ENCODE measurements at places on chromosomes 3 and 15.
A peak's percentile ranks its signal among the peaks of the same experiment; 100 is the strongest.

- DNase-seq = no peak
Observed at GRCh38 chr3:38471260-38471857, 17.7 kb downstream of the ACVR2B start.

DNA sequence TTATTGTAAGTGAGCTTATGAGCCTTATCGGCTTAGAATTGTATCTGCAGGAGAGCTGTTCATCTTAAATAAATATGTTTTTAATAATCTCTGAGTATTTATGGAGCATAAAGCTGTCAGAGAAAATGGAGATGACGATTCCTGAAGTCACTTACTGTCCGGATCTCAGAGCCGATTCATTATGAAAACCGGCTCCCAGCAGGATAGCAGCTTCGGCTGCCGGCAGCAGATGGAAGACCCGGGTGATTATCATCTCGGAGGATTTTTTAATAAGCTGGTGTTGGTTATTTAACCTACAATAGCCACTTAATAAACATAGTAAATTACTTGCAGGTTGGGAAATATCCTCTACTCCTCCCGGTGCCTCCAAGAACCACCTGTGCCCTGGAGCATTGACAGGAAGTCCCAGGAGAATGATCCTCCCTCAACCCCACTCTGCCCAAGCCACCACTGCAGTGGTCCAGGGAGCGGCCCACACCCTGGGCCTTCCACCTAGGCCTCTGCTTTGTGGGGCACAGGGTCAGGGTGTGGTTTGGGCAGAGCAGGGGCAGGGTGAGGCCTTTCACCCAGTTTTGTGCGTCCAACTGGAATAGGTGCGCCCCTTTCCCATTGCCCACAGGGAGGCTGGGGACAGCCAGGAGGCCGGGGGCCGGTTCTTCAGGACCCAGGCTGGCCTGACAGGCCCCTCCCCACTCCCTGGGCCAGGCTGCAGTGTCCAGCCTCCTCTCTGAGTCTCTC lies 42.2 kb upstream of the PRR23E start:
- DNase-seq = no peak

- no peak for DNase-seq
Observed at GRCh38 chr15:85059734-85060133, 78.1 kb downstream of the PDE8A start.

GRCh38 chr3:52721002-52721729 lies 15.3 kb downstream of the SPCS1 start:
- no peak for DNase-seq

GRCh38 chr3:159813822-159814531 lies 174.7 kb upstream of the IL12A start:
- DNase-seq = no peak

DNA sequence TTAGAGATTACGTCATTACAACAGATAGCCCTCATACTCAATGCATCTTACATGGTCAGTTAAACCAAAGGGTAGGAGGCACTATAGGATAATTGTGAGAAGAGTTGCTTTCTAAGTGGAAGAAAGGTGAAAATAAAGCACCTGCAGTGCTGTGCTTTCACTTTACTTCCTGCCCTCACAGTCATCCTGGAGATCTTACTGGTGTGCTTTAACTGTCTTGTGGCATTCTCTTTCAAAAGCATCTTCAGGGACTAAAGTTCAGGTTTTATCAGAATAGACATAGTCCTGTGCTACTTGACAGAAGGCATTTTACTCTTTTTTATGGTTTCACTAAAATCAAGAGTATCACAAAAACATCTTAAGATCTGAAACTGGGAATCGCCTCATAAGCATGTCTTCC lies 286.6 kb downstream of the ZBTB20 start:
- no peak for DNase-seq

- DNase-seq = no peak
Observed at GRCh38 chr15:29299784-29300183, 30.2 kb upstream of the NSMCE3 start.

DNA sequence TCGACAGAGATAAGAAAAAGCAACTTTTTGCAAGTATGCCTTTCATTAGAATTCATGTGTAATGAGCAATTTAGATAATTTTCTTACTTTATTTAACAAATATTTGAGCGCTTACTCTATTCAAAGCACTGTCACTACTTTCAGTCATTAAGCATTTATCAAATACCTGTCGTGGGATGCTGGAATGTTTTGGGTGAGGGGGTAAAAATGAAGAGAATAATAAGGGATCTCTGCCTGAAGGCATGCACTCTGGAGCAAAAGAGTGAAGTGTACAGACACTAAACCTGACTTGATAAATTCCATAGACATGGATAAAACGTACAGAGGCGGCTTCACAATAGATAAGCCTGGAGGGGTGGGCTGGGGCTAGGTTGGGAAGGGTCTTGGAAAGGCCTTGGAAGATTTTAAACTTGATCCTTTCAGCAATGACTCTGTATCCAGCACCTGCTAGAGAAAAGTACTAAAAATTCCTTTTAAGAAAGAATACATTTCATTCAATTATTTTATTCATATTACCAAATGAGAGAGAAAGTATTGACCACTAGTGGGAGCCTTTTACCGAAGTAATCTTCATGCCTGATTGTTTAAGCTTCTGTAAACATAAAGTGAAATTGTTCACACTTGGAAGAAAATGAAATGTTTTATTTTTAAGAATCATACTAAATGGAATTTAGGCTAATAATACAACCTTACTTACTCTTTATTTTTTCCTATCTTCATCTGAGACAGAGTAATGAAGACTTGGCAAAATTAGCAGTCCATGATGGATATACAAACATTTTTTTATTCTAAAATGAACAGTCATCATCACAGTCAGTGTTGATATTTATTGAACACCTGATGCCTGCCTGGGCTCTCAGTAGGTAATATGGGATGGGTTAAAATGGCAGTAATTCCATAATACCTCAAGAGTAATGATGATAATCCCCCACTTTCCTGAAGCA lies 113.2 kb downstream of the PPP2R3A start:
- DNase-seq = no peak

DNA sequence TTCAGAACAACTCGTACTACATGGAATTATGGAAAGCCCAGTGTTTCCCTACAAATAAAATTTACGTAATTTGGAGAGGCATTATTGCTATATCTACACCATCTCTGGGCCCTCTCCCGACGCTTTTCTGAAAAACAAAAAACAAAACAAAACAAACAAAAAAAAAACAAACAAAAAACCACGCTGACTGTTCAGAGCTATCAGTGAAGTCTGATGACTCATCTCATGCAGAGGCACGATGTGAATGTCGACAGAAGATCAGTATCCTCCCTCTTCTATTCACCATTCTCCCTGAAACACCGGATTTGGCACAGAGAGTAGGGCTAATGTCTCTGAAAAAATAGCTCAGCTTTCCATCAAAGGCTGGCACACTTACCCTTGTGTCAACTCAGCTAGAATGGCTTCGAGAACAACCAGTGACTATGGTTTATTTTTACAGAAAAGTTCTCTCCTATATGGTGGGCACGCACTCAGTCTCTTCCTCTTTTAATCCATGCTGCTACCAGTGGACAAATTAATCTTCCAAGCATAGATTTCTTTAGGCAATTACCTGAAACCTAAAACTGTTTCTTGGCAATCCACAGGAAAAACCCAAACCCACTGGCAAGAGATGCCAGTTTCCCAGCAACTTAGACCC lies 1.5 kb downstream of the CRBN start:
- DNase-seq = no peak

DNA sequence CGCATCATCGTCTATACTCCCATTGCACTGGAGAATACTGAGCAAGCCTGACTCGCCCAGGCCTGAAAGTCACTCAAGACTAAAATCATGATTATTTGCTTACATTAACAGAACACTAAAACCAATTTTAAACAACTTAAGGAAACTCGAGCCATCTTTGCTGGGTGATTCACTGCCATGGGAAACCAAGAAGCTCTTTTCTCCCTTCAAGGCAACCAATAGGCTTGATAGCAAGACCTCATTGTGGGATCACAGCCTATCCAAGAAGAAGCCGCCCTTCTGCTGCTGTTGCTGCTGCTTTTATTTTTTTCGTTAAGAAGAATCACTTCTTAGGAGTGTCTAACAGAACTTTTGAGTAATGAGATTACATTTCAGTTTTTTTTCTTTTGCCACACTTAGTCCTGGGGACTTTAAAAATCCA lies 479.4 kb downstream of the FOXP1 start:
- no peak for DNase-seq

DNA sequence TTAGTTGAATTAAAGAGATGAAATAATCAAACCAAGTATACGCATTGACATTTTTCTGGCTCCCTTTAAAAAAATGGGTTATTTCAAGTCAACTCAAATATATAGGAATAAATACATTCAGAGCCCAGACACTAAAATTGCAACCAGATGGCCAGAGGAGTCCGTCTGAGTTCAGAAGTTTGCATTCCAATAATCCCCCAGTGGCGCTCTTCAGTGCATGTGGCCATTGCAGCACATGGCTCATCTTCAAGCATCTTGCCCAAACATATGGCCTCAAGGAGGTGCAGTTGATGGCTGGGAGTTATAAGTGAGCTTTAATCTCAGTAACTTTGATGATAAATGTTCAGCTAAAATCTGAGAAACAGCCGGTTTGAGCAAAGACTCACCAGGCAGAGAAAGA lies 295.8 kb upstream of the LRRN1 start:
- no peak for DNase-seq

- DNase-seq = no peak
Observed at GRCh38 chr3:129699199-129699598, 92.7 kb upstream of the PLXND1 start.

- no peak for DNase-seq
Observed at GRCh38 chr15:57160823-57161560, 215.3 kb upstream of the CGNL1 start.

GRCh38 chr3:174532216-174532615 lies 326.9 kb upstream of the NAALADL2 start:
- no peak for DNase-seq

- DNase-seq = no peak
Observed at GRCh38 chr15:101639667-101640066, 12.5 kb downstream of the TM2D3 start.

DNA sequence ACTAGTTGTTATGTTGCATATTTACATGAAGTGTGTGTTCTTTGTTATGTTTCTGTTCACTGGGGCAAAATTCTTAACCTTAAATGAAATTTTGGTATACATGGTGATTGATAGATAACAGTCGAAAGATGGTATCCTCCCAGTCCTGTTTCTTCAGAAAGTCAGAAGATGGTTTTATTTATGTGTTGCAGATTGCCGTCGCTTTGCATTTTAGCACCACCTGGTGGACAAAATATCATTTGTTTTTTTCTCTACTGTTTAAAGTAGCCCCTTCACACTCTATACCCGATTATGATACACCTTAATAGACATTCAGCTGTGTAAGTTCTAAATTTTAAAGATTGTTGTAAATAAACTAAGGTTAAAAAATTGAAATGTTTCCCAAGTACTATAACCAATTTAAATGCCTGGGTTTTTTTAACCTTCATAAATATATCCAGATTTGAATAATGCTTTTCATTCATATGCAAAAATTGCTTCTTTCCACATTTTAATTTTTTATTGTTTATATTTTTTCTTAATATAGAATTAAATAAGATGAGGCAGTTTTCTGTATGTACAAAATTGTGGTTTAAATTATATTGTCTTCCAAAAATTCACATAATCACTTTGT lies 152.2 kb downstream of the ALCAM start:
- peak; percentile 16 for DNase-seq

DNA sequence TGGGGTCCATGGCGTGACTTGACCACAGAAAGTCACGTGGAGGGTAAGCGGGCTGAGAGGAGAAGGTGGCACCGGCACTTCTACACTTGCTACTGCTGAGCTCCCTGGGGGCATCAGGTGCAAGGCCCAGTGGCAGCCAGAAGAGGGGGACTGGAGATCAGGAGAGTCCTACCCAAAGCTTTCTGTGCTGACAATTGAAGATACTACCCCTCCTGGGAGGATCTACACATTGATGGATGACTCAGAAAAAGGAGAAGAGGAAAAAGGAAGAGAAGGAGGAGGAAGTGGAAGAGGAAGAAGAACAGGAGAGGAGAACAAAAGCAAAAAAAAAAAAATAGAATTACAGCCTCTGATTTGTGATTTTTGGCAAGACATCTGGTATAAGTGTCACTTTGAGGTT lies 41.2 kb downstream of the MYO5C start:
- no peak for DNase-seq

- no peak for DNase-seq
Observed at GRCh38 chr15:81111510-81112470, 22.3 kb upstream of the CFAP161 start.

- DNase-seq = no peak
Observed at GRCh38 chr3:67094167-67094566, 96.1 kb downstream of the KBTBD8 start.

DNA sequence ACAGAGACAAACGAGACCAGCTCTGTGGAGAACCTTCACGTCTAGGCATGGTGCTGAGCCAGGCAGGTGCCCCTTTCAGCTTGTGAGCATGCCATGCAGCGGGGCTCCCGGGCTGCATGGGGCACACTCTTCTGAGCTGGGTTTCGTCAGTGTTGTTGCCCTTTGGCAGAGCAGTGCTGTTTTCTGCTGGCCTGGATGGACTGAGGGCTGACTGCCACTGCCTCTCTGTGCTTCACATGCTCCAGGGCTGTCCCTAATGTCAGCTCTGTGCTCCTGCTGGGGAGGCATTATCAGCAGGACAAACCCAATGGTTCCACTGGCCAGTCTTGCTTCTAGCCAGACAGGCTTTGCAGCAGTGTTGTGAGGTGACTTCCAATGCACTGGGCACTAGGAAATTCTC lies 9.5 kb downstream of the GASK1A start:
- no peak for DNase-seq

GRCh38 chr3:129061888-129062834 lies 1.6 kb downstream of the GP9 start:
- DNase-seq = no peak

DNA sequence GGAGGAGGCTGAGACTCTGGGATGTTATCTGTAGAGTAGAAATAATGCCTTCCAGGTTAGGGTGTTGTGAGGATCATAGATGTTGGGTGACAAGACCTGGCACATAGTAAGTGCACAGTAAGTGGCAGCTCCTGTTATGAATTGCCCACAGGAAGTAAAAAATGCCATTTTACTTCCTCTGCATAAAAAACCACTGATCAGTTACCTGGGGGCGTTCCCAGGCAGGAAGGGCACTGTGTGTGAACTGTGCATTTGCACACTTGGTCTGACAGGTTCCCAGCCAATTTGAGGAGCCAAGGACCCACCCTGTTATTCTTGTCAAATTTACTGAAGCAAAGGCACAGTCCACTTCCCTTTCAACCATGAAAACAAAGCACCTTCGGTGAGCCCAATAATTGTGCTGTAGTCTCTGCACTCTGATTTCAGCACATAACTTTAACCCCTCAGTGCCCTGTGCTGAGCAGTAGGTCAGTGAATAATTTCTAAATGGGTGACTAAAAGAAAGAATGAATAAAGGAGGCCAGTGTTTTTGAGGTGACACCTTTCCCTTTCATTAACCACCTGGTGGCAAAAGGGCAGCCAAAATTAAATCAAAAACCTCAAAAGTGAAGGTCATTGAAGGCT lies 85.8 kb upstream of the ARHGEF3 start:
- DNase-seq = no peak

GRCh38 chr15:90011705-90012104 lies 10.6 kb downstream of the ZNF710 start:
- DNase-seq = no peak

- DNase-seq = no peak
Observed at GRCh38 chr3:396293-396692, 199.7 kb downstream of the CHL1 start.

GRCh38 chr3:184315543-184315867 lies 1.1 kb downstream of the EIF4G1 start:
- DNase-seq = no peak
